ENCODE measurements at places on chromosomes 12 and 14.

DNA sequence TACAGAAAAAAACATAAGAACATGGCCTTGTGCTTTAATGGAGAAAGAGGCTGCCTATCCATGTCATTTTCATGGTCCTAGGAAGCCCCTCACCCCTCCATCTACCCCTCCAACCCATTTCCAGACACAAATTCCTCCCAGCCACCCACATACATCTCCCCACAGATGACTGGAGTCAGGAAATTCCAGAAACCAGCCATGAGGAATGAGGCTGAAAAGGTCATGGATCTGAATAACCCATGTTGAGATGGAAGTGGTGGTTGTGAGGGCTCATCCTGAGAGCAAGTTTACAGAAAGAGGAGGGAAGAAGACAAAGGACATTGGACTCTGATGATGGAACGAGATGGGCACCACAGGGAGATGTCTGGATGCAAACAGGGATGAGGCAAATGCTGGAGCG is 23.9 kb upstream of the C12orf42 start:
- no peaks in the 10 kb centered on the region for H3K4me1 ChIP-seq
- H3K36me3 ChIP-seq = no peaks in the 10 kb centered on the region
- no peak for DNase-seq

DNA sequence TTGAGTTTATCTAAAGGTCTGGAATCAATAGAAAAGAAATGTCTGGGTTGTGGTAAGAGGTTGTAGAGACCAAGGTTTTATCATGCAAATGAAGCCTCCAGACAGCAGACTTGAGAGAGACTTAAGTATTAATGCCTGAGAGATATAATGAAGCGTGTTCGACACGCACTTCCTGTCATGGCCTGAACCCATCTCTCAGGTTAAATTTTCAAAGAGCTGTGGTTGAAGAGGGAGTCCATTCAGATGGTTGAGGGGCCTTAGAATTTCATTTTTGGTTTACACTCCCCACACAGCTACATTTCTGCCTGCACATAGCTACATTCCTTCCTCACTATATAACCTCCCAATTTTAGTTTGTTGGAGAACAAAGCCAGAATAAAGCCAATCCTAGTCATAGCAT is 10.1 kb upstream of the CLEC12A start:
- H3K4me3 ChIP-seq = no peak overlapping the region
- no peak for DNase-seq
- H3K27me3 ChIP-seq = no peaks in the 10 kb centered on the region
- H3K4me1 ChIP-seq = no peaks in the 10 kb centered on the region
- no peaks in the 10 kb centered on the region for H3K36me3 ChIP-seq
- no peak overlapping the region for H3K27ac ChIP-seq

DNA sequence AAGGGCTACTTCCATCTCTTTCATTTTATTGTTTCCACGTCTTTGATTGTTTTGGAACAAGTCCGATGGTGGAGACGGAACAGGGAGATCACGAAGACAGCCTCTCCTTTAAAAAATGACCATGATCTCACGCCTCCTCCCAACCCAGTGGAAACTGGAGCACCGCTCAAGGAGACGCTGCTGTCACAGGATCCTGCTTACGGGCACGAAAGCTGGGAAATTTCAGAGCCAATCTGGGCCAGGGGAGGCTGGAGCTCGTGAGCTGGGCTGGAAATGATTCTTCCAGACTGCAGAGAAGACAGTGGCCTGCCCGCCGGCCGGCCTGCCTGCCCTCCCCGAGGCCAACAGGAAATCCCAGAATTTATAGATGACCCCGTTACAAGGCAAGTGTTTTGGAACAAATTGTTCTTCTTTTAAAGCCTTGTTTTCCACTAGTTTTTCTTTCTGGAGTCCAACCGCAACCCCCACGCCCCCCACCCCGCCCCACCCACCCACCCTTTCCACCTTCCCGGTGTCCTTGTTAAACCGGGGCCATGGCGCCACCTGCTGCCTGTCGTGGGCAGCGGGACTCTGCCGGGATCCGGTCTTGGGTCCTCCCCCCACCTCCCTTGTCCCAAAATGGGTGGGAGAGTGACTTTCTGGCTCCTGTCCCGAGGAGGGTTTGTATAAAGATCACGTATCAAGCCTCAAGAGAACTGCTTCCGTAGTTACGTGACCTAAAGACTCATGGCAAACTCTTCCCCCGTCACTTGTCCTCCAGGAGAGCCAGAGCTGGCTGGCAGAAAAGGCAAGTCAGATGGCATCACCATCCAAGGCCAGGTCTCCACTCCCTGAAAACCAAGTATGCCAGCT is 40.3 kb downstream of the MAP1LC3B2 start:
- peak overlapping the region; percentile 92 for H3K27ac ChIP-seq
- no peak overlapping the region for H3K4me3 ChIP-seq
- H3K27me3 ChIP-seq = no peaks in the 10 kb centered on the region
- no peaks in the 10 kb centered on the region for H3K36me3 ChIP-seq

DNA sequence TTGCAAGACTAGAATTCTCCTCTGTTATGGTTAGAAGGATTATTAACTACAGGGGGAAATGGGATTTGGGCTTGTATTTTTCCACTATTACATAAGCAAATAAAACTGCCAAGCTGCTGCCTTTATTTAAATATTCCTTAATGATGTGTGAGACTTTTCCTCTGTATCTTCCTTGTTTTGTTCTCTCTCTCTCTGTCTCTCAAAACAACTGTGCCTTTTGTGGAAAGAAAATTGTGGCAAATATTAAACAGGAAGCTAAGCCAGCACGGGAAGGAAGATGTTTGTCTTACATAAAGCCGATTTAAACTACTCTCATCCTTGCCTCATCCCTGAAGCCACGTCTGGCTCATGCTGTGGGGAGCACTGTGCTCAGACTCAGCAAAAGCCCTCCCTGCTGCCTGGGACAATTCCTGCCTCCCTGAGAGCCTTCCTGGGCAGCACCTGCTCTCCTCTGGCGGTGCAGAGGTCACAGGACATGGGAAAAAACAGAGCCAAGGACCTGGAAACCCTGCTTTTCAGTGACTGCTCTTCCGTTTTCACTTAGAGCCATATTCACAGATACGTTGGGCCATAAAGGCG is 237.2 kb downstream of the SLC15A4 start:
- H3K27ac ChIP-seq = no peak overlapping the region
- H3K36me3 ChIP-seq = no peaks in the 10 kb centered on the region
- H3K27me3 ChIP-seq = no peaks in the 10 kb centered on the region
- H3K4me3 ChIP-seq = no peak overlapping the region
- no peak for DNase-seq

DNA sequence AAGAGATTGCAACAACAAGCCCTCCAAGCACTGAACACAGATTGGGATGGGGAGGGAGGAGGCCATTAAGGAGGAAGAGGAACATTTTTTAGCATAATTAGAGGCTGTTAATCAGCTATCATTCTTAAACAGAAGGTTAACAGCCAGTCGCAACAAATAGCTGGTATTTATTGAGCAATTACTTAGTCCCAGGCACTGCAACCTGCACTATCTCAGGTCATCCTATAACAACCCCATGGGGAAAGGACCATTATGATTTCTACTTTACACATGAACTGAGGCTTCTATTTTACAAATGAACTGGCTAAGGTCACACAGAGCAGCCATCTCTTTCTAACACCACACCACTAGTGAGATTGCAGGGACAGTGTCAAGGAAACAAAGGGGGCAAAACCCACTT is 10.4 kb downstream of the RAB35 start:
- H3K36me3 ChIP-seq = no peaks in the 10 kb centered on the region
- no peak overlapping the region for H3K27ac ChIP-seq
- no peak for DNase-seq

GRCh38 chr12:111448846-111449790 is 43.4 kb downstream of the SH2B3 start:
- H3K27ac ChIP-seq = peak overlapping the region; percentile 0
- DNase-seq = peak; percentile 13
- H3K4me1 ChIP-seq = peaks cover 4% of the 10 kb centered on the region
- no peaks in the 10 kb centered on the region for H3K36me3 ChIP-seq
- H3K27me3 ChIP-seq = no peaks in the 10 kb centered on the region
